ENCODE measurements at places on chromosomes 6 and 20.

DNA sequence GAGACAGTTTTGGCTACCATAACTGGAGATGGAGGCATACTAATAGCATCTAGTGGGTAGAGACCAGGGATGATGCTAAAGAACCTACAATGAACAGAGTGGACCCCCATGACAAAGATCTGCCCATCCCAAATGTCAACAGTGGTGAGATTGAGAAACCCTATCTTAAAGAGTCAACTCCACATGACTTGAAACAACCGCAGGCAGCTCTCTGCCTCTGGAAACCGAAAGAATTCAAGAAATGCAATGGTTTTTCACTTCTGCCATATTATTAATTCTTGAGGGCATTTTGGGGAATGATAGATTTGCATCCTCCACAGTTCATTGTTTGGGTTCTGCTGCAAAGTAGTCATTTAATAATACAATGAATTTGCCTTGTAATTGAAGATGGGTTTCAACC, 463.4 kb downstream of the MAFB start:
- DNase-seq, result no peak

DNA sequence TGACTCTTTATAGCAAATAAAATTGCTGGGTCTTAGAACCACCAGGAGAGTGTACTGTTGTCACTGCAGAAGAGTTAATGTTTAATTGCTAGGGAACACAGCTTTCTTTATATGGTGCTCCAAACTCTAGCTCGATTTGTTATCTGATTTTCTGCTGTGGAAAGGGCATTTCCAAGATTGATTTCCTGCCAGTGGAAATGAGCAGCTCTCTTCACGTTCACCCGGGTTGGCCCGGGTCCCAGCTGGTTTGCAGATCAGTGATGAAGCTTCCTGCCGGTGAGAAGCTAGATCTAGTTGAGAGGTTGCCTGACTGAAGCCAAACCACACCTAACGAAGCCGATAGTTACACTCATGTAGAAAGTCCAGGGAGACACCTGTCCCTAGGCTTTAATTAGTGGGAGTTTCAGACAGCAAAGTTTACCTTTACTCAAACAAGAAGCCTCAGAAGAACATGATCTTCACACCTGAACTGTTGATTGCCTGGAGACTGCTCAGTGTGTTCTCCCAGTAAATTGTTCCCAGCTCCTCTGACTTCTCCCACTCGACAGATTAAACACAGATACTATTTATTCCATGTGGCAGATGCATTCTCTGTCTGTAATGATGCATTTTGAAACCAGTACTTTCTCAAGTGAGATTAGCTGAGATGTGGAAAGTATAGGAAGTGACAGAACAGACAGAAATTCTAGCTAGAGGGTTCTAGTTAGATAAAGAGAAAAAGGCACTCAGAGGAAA, 27.8 kb downstream of the PAQR8 start:
- DNase-seq, result no peak

GRCh38 chr20:46666818-46667515, 15.7 kb upstream of the SLC13A3 start:
- DNase-seq, result no peak

DNA sequence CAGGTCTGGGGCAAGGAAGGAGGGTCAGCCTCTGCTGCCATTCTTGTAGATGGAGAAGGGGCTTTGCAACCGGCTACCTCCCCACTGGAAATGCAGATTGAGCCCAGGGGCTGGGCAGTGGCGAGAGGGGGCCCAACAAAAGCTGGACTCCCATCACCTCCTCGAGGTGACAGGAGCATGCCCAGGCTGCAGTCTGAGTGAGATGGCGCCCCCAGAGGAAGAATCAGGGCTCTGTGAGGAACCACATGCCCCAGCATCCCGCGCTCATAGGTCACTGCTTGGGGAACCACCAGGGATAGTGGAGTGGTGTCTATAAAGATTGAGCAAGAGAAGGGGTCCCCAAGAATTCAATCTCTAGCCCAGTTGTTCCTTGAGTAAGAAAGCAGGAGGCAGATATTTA, 31.6 kb upstream of the NEDD9 start:
- no peak for DNase-seq

GRCh38 chr6:10535193-10535592, 14.0 kb downstream of the GCNT2 start:
- no peak for DNase-seq

DNA sequence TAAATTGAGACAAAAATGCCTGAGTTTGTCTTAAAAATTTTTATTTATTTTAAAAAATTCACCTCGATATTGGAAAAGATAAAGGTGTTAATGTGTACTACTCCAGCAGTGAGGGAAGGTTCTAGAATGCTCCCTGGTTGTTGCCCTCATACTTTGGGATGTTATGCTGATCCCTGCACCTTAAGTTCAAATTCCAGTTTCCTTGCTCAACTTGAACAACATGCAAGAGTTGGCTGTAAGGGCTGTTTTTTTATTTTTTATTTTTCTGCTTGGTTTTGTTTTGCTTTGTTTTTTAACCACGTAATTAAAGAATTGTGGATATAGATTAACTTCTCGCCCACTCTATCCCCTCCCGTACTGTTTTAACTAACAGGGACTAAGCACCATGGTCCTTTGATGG, 158.7 kb upstream of the CITED2 start:
- DNase-seq, result no peak

DNA sequence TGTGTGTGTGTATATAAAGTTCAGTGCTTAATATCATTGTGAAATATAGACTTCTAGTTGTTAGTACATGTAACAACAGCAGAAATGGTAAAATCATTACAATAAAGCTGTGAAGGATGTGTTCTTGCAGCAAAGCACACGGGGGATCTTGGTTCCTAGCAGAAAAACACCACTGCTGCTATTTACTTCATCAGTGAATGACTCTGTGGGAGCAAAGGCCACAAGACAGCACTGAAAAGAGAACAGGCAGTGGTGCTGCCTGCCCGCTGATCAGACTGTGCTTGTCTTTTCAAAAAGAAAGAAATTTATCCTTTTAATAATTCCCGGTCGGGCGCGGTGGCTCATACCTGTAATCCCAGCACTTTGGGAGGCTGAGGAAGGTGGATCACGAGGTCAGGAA, 689.9 kb upstream of the CITED2 start:
- DNase-seq, result no peak

- no peak for DNase-seq
These were observed 18.5 kb upstream of the ISM1 start for GRCh38 chr20:13202565-13202964.
